Kidney capillary endothelial cell (primary cell): ENCODE measurements at places on chromosomes 6 and 20.
A peak's percentile ranks its signal among the peaks of the same experiment; 100 is the strongest.

DNA sequence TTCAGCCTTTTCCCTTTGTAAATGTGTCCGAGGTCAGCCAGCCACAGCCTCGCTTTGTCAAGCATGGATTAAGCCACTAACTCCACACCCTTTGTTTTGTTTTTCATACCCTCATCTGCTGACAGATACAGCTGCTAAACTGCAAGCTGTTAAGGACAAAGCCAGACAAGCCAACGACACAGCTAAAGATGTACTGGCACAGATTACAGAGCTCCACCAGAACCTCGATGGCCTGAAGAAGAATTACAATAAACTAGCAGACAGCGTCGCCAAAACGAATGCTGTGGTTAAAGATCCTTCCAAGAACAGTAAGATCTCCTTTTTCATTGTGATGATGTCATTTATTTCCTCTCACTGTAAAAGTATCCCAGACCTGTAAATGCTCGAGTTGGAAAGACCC is 269.3 kb downstream of the ARHGAP18 start:
- DNase-seq, result no peak

- DNase-seq, result no peak
Measured at GRCh38 chr20:52104546-52105441, 86.8 kb downstream of the ZFP64 start.

DNA sequence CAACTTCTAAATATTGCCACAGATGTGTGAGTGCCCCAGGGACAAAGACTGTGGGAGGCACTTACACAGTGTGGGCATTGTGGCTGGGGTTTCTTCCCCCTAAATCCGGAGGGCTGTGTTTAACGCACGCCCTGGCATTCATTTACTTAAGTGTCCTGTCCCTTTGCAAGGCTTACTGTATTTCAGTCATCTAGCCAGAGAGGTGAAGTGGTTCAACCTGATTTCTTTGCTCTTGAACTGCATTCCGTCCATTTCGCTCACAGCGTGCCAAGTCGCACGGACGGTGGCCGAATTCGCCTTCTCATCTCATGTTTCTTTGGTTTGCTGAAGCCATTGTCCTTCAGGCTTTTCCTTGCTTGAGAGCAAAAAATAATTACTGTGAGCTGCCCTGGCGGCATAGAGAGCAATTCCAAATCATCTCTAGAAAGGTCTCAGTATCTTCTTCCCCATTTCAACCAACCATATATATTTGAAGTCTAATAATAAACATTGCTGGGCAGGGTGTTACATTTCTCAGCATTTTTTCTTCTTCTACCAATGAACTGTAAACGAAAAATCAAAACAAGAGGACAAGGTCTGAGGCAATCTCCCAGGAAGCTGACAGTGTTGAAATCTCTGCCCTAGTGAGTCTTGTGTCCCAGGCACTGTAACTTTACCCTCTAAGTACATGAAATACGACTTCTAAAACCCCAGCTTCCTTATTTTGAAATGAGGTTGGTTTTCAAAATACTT is 16.9 kb downstream of the SYTL3 start:
- no peak for DNase-seq

- DNase-seq, result no peak
Measured at GRCh38 chr6:106473812-106474211, 113.3 kb downstream of the CRYBG1 start.

GRCh38 chr6:154709621-154710020 is 23.6 kb upstream of the SCAF8 start:
- DNase-seq, result no peak

DNA sequence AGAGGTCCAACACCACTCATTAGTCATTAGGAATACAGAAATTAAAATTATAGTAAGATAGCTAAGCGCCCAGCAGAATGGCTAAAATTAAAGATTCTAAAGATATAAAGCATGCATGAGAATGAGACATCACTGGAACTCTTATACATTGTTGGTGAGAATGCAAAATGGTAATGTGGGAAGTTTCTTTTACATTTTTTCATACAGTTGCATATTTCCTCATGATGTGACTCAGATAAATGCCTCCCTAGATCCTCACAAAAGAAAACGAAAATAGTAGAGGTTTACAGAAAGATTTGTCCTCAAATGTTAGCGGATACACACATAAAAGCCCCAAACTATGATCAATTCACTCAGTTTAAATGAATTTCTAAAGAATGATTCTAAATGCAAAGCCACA is 633.7 kb upstream of the GJE1 start:
- DNase-seq, result no peak

DNA sequence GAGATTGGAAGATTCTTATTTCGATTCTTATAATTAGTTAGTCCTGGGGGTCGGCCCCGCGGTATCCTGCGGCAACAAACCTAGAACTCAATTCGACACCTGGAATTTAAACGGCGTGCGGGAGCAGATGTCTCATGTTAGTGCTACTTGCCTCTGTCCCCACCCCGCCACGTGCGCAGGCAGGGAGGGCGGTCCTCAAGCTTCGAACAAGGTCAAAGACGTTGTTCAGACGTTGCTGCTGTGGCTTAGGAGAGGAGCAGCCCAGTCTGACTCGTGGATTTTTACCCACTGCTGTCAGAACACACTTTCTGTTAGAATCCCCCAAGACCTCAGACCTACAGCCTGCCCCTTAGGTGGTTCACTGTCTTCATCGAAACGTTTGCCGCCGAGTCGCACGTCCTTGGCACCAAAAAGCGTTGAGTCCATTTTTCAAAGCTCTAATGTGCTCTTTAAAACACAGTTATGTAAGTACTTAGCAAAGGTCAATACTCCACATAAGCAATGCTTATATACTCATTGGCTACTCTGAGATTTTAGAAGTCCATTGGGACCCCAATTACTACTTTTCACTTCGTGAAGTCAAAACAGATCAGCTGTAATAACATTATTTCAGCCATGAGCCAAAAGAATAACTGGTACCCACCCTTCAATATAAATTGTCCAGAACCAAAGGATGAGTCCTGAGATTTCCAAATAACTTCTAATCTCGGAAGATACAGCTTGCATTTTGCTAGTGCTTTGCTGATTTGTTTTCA is 2.7 kb upstream of the C6orf62 start:
- peak; percentile 14 for DNase-seq

GRCh38 chr6:62323818-62324431 is 37.9 kb upstream of the KHDRBS2 start:
- DNase-seq, result no peak

- DNase-seq, result no peak
Measured at GRCh38 chr6:2439632-2440031, 194.2 kb upstream of the GMDS start.
